ENCODE measurements at places on chromosomes 16 and 17.

GRCh38 chr17:4365628-4366326 lies 698 bp downstream of the UBE2G1 start:
- no peak for DNase-seq

- no peak for DNase-seq
Measured at GRCh38 chr16:88722784-88723506, 16.6 kb downstream of the CTU2 start.

- no peak for DNase-seq
Measured at GRCh38 chr16:14539156-14539555, 90.9 kb downstream of the PARN start.

DNA sequence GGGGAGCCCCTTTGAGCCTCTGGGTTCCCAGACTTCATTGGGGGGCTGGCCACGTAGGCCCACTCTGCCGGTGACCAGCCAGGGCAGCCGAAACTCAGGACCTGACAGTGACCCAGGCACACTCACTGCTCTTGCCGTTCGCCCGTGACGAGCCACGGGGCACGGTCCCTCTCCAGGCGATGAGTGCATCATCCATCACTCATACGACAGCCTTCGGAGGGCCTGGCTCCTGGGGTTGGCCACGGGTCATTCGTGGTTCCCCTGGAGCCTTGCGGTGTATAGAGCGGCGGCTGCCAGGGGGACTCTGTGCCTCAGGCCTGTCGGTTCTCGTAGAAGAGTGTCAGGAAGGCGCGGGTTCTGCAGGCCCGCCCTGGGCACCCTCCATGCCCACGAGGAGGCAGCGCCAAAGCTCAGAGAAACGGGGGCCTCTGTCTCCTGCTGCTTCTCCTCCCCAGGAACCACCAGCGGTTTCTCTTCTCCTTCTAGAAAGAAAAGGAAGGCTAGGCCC lies 11.2 kb upstream of the NUDT16L1 start:
- no peak for DNase-seq

DNA sequence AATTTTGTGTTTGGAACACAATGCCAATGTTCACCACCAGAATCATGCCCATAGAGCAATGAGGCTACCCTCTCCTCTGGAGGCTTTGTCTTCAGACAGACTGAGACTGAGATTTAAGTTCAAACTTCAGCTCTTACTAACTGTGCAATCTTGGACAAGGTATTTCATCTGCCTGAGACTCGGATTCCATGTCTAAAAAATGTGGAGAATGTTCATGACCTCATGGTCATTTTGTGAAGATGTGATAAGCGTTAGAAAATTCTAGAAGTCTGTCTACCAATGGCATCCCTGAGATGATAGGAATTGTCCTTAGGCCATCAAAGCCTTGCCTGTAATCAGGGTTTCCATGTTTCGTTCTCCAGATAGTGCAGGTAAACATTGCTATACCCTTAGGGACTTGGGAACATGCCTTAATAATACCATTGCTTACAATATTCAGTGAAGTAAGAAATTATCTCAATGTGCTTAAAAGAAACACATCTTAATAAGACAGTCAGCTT lies 388.2 kb upstream of the MAF start:
- DNase-seq, result no peak

GRCh38 chr17:63438092-63439051 lies 7.7 kb downstream of the CYB561 start:
- DNase-seq, result no peak

DNA sequence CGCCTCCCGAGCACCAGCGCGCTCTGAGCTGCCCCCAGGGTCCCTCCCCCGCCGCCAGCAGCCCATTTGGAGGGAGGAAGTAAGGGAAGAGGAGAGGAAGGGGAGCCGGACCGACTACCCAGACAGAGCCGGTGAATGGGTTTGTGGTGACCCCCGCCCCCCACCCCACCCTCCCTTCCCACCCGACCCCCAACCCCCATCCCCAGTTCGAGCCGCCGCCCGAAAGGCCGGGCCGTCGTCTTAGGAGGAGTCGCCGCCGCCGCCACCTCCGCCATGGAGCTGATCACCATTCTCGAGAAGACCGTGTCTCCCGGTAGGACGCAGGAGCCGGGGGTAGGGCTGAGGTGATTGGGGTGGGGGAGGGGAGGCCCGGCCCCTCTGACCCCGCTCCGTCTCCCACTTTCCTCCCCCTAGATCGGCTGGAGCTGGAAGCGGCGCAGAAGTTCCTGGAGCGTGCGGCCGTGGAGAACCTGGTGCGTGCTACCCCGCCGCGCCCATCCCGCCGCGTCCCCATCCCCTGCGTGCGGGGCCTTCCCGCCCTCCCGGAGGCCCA lies 329 bp downstream of the KPNB1 start:
- DNase-seq, result no peak

DNA sequence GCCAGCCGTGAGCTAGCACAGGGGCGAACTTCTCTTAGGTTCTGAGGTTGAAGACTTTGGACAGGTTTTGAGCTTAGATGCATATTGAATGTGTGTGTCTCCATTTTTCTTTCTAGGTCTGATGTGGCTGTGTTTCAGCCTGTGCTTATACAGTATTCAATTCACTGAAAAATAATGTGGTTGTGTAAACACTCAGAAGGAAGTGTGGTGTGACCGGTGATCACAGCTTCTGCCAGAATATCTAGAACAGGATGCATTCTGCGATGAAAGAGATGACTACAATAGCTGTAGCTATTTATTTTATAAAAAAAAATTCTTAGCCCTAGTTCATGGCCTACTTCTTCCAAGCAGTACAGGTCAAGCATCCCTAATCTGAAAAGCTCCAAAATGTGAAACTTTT lies 64.4 kb downstream of the MAP2K6 start:
- DNase-seq, result no peak

DNA sequence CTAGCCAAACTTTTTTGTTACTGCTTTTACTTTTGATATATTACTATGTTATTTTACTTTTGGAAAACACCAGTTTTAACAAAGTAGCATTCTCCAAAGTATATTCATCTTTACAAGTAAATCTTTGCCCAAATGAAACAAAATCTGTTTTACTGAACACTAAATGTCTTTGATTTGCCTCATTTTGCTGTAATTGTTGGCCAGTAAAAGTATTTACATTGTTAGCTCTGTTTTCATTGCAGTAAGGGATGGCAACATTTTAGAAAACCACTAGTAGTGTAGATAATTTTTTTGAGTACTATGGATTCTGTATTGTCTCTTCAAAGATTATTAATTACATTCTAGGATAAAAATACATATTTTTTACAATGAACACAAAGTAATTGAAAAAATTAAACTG lies 10.6 kb downstream of the SNTB2 start:
- no peak for DNase-seq

- DNase-seq, result no peak
Measured at GRCh38 chr16:86953631-86954391, 363.4 kb downstream of the C16orf95 start.

DNA sequence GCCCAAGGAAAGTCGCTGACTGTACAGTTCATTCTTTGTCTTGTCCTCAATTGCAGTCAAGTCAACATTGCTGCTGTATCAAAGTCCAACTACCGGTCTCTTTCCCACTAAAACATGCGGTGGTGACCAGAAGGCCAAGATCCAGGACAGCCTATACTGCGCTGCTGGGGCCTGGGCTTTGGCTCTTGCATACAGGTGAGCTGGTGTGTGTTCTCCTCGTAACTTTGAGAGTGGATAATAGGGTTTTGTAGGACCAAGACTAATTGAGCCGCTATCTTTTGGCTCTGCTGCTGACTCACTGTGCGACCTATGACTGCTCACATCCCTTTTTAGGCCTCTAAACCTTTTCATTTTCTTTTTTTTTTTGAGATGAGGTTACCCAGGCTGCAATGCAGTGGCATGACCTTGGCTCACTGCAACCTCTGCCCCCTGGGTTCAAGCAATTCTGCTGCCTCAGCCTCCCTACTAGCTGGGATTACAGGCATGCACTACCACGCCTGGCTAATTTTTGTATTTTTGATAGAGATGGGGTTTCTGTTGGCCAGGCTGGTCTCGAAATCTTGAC lies 38.7 kb downstream of the PHKB start:
- DNase-seq, result no peak

DNA sequence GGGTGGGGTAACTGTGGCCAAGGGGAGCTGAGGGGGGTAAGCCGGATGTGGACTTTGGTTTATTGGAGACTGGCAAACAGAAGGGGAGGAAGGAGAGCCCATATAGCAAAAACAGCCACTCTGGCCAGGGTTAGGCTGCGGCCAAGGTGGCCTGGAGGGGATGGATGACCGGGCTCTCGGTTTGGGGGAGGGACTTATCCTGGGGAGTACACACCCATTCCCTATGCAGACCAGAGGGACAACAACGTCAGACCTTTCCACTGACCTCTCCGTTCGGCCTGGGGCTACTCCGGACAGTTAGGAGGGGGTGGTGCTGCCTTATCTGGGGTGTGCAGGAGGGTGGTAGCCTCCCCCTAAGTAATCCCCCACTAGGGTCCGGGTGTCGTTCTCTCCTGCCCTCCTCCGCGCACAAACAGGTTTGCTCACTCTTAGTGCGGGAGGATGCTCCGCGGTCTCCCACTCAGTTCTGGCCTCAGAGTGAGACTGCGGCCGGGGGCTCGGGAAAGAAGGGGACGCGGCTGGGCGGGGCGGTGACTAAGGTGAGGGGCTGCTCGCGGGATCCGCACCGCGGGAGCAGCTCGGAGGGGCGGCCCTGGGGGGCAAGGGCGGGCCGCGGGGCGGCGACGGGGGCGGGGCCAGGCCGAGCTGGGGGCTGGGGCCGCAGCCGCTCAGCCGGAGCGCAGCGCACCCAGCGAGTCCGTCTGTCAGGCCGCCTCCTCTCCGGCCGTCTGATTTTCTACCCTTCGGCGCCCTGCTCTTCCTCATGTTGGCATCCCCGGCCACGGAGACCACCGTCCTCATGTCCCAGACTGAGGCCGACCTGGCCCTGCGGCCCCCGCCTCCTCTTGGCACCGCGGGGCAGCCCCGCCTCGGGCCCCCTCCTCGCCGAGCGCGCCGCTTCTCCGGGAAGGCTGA lies at the start of gene WNK4:
Gene WNK4 (plus strand): TSS at position 675 of the 915 bp plus-strand sequence. CDS start 89 bp downstream, at position 764.
- DNase-seq, result peak; percentile 36

- DNase-seq, result no peak
Measured at GRCh38 chr16:65757064-65757463, 609.4 kb upstream of the CDH5 start.

DNA sequence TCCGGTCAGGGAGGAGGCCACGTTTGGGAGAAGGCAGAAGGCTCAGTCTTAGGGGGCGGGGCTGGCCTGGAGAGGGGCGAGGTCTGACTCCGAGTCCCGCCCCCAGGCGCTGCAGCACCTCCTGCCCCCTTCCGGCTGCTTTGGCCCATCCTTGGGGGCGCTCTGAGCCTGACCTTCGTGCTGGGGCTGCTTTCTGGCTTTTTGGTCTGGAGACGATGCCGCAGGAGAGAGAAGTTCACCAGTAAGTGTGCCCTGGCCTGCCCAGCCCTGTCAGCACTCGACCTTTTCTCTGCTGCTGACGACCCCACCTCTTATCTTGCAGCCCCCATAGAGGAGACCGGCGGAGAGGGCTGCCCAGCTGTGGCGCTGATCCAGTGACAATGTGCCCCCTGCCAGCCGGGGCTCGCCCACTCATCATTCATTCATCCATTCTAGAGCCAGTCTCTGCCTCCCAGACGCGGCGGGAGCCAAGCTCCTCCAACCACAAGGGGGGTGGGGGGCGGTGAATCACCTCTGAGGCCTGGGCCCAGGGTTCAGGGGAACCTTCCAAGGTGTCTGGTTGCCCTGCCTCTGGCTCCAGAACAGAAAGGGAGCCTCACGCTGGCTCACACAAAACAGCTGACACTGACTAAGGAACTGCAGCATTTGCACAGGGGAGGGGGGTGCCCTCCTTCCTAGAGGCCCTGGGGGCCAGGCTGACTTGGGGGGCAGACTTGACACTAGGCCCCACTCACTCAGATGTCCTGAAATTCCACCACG lies 1.5 kb downstream of the TNFRSF12A start:
- peak; percentile 85 for DNase-seq

DNA sequence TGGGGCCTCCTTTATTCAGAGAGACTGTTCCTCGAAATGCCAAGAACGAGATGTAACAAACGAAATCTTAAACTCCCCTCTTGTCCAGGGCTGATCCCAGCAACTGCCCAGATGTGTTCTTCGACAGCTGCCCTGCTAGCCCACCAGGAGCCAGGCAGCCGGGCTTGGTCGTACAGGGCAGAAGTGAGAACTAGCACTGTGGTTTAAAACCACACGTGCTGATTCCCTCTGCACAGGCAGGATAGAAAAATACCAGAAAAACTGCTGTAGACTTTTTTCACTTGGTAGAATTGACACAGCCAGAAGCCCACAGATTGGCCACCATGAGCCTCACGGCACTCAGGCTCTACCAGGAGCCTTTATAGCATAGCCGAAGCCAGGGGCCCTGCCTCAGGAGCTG lies 33.1 kb downstream of the PLD6 start:
- no peak for DNase-seq

GRCh38 chr17:48993305-48993704 lies 3.9 kb upstream of the IGF2BP1 start:
- DNase-seq, result no peak

DNA sequence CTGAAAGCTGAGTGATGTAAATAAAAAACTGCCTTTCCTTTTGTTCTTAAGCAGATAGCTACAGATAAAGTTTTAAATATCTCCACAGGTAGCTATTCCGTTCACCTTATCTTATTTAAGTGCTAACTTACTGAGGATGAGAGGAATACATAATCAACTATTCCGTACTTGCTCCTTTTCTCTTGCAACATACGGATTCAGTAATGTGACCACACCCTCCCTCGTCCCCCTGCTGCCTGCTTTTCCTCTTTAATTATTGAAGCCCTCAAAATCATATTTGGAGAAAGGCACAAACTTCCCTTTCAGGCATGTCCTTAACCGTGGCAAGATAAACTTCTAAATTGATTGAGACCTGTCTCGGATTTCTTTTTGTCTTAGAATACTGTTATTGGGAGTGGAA lies 101.4 kb downstream of the MAP2K4 start:
- no peak for DNase-seq

DNA sequence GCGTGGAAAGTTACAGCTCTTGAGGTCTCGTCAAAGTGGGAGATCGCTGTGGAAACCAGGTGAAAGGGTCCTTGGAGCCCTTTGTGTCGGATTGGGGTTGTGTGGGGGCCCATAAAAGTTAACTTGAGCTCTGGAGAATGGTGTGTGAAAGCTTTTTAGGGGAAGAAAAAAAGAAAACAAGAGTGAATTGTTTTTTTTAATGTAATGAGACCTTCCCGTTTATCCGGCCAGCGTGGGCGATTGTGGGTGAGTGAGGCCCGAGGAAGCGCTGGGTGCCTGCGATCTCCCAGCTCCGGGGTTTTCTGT lies 150.6 kb downstream of the MSI2 start:
- DNase-seq, result peak; percentile 10

DNA sequence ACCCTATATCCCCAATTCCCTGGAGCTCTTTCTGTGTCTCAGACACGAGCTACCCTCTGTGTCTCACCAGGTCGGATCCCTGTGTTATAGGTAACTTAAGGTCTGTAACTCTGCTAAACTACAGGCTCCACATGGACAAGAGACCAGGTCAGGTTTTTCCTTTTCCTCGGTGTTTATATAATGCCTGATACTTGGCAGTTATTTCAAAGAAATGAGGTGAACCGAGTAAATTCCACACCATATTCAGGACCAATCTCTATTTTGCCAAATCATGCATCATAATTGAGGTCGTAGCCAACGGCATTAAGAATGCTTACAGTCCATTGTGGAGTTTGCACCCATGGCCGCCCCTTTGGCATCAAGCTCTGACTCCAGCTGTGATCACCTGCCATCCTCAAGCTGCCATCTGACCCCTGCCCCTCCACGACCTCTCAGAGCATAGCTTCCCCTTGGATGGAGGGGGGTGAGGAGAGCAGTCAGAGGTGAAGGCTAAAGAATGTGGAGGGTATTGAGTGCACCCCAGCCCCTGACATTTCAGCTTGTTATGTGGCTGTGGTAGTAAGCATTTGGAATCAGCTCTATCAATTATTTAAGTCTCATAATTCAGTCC lies 434.7 kb upstream of the RBFOX1 start:
- DNase-seq, result no peak

Data from activated naive CD8-positive, alpha-beta T cell treated with anti-CD3 and anti-CD28 coated beads for 36 hours (primary cell).